PC-3 (cell line): ENCODE measurements at places on chromosomes 1 and 21.
A peak's percentile ranks its signal among the peaks of the same experiment; 100 is the strongest.

GRCh38 chr1:244576259-244576892, 76.5 kb upstream of the DESI2 start:
- peak; percentile 21 for DNase-seq

- DNase-seq, result peak; percentile 47
These were observed 77.0 kb downstream of the RWDD3 start for GRCh38 chr1:95311014-95311413.

DNA sequence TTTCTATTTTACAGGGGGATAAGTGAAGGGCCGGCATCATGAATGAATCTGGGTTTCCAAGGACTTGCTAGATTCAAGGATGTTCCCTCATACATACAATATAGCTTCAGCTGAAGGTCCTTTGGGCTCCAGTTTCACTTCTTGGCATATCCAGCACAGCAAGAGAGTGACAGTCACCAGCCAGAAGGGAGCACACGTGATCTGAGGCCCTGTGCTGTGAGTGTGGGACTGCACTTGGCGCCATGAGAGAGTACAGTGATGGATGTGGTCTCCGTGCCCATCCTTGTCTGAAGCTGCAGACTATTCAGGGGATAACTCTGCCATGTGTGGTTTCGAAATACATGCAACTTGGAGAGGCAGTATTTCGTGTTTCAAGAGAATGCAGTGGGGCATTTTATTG, 159.7 kb upstream of the DSCAM start:
- no peak for DNase-seq

DNA sequence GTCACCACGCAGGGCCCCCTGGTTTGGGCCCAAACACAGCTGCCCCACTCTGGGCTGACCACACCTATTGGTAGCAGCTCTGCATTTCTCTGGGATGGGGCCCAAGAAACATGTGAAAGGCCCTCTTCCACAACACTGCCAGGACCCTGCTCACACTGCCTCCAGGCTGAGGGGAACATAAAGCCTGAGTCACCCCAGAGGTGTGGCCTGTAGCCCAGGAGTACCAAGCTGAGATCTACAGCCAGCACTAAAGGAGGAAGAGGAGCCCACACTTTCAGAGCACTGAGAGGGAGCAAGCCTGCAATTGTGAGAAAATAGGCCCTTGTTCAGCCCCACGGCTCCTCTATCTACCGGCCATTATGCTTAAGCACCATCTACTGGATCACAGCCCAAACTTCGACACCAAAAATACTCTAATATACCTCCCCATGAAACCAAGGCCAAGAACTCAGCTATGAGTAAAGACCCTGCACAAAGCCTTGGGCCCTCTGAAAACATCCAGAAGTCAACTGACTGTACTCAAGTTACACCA, 14.4 kb upstream of the OR2T10 start:
- peak; percentile 42 for DNase-seq

GRCh38 chr1:30407865-30408580, 315.4 kb downstream of the MATN1 start:
- no peak for DNase-seq

- no peak for DNase-seq
These were observed 58.8 kb downstream of the KCNK1 start for GRCh38 chr1:233672732-233673131.

DNA sequence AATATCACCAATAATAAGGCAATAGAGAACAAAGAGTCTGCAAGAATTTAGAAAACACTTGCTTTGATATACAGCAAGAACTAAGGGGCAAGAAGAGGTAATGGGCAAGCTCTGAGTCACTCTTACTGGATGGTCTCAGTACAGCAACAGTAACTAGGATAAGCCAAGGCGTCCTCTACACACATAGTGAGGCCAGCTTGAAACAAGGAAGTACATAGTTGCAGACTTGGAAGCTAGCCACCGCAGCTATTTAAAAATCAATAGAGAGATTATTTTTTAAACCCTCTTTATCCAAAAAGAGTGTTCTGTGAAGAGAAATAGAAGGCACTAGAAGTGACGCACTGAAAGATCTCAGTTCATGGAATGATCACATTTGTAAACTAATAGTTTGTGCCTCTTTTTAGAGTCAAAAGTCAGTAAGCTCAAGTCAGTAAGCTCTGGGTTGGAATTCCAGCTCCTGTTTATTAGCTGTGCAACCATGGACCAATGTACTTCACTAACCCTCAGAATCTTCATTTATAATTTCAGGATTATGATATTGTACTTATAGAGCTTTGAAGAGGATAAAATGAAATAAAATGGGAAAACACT, 118.6 kb downstream of the AKT3 start:
- DNase-seq, result no peak

- no peak for DNase-seq
These were observed 88.3 kb downstream of the URB2 start for GRCh38 chr1:229714306-229714705.

- DNase-seq, result no peak
These were observed 642.7 kb downstream of the NPHP4 start for GRCh38 chr1:5349526-5349925.

- DNase-seq, result no peak
These were observed 21.1 kb downstream of the C1orf115 start for GRCh38 chr1:220711056-220711809.

DNA sequence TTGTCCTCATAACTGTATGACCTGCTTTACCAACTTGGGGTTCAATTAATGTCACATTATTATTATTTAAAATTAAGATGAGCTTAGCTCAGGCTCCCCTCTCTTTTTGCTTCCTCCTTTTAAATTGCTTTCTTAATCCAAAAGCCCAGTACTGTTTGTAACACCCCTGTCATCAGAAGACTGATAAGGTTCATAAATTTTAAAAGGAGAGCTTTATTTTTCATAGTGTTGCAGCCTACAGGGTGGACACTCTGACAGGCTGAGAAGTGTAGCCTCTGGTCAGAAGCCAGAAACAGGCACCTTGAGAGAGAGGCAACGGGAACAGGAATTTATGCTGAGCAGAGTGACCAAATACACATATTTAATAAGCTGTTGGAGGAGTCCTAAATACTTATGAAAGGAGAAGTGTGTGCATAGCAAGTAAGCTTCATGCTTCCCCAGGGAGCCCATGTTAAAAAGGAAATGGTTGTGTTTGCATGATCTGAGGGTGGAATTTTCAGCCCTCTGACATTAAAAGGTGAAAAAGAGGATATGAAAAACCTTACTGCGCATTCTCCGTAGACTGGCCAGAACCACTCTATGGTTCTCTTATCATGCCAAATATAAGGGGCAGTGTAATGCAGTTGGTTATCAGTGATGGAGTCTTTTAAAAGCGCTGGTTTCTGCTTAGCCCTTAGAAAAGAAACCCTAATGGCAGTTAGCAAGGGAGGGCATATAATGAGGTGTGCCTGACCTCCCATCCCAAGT, 30.5 kb upstream of the FGGY start:
- DNase-seq, result no peak

DNA sequence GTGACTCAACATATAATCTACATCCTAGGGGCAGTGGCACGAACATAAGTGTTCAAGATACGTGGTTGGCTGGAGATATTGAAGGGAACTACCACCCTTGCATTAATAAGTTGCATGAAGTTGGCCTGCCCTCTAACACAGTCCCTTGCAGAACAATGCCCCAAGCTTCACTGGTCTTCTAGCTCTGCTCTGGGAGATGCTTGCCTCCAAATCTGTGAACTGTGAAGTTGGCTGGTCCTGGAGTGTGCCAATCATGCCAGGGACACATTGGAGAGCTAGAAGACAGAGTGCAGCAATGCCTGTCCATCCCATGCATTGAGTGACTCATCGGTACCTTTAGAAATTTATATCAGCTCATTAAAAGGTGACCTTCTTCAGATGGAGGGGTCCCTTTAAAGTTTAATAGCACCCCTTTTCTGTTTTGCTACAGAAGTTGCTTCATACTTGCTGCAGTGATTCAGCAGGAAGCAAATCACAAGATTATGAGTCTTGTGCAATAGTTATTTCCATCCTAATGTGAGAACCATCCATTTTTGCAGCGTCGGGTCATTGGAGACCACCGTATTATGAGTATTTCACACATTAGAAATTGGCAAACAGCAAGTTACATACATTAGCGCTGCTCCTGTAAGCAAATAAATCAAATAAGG, 55.2 kb upstream of the KAZN start:
- peak; percentile 61 for DNase-seq

- no peak for DNase-seq
These were observed 89.2 kb downstream of the JAK1 start for GRCh38 chr1:64877151-64877550.

DNA sequence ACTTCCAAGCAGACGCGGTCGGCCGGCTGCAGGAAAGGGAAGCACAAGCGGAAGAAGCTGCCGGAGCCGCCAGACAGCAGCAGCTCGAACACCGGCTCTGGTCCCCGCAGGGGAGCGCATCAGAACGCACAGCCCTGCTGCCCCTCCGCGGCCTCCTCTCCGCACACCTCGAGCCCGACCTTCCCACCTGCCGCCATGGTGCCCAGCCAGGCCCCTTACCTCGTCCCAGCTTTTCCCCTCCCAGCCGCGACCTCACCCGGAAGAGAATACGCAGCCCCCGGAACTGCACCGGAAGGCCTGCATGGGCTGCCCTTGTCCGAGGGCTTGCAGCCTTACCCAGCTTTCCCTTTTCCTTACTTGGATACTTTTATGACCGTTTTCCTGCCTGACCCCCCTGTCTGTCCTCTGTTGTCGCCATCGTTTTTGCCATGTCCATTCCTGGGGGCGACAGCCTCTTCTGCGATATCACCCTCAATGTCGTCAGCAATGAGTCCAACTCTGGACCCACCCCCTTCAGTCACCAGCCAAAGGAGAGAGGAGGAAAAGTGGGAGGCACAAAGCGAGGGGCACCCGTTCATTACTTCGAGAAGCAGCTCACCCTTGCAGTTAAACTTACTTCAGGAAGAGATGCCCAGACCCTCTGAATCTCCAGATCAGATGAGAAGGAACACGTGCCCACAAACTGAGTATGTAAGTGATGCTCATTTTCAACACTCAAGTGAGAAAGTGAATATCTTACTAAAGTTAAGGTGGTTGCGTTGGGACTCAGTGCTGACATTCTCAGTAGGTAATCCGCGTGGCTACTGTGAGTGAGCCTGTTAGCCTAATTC, 25.5 kb downstream of the UTS2 start:
- DNase-seq, result no peak

- DNase-seq, result peak; percentile 59
These were observed 21.5 kb downstream of the OLIG2 start for GRCh38 chr21:33047231-33047630.

DNA sequence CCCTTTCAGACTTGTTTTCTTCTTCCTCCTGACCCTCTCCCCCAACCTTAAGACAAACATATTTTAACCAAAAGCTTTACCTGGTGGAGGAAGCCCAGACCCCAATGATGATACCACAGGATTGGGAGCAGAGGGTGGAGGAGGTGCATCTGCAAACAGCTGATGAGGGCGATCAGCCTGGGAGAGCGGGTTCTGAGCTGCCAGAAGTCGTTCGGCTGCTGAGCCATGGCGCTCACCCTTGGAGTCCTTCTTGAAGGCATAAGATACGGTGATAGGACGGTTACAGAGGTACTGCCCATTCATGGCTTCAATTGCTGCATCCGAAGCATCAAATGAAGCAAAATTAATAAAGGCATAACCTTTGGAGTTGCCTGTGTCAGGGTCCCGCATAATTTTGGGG, 1.3 kb downstream of the SF3B4 start:
- DNase-seq, result no peak

DNA sequence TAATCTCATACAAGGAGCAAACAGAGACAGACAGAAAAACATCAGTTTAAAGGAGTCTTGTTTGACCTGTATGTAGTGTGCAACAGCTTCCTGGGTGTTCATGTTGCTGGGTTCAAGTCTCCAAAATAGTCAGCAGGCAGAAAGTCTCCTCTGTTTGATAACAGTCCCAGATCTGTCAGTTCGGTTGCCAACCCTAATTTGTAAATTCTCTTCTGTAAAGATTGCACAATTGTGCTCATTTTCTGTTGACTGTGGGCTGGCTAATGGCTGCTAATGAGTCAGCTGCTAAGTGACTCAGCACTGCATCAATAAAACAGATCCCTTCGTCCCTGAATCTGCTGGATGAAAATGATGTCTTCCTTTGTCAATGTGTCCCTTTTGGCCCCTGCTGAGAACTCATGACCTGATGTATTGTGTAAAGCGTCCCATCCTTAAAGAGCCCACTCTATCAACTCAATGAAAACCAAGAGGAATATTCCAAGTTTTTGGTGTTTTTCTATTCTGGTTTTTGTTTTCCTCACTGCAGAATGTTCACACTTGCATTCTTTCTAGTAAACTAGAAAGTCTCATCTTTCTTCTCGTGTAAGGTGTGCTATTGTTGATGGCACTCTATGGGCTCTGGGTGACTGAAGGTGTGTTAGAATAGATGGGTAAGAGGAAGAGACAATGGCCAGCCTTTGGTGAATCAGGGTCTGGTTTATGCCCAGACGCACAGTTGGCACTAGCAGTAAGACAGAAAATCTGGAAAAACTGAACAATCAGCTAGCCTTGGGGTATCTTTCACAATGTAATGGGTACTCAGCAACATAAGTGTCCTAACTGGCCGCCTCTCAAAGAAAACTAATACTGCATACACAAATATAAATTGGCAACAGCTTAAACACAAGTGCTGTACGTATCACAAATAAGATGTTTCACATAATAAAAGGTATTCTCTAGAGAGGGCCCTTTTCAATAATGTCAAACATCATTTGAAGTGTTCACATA, 75.1 kb upstream of the SIPA1L2 start:
- DNase-seq, result peak; percentile 94

GRCh38 chr21:26207021-26207420, 36.5 kb upstream of the APP start:
- no peak for DNase-seq

- DNase-seq, result no peak
These were observed 103.5 kb upstream of the CD55 start for GRCh38 chr1:207217778-207218511.

DNA sequence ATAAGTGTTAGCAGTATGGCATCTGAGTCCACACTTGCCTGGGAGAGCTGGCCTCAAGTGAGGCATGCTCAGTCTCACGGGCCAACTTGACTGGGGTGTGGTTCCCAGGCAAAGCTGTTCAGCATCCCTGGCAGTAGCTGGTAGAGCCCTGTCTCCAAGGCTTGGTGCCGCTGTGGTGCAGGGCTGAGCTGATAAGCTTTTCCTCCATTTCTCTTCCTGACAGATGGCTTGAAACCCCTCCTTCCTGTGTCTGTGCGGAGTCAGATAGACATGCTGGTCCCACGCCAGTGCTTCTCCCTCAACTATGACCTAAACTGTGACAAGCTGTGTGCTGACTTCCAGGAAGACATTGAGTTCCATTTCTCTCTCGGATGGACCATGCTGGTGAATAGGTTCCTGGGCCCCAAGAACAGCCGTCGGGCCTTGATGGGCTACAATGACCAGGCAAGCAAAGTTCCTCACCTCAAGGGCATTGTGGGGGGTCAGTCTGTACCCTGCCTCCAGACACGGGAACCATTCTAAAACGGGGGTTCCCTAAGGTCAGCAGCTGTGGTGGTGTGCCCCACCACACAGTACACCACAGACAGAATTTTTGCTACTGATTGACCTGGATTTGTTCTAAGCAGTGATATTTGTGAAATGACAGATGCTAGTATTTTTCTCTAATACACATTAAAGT, 13.7 kb upstream of the MIIP start:
- no peak for DNase-seq
